ENCODE measurements at places on chromosomes 11 and 22. TPM values are rescaled to one million over a fixed set of nuclear protein-coding genes. Genes with fewer than 3 reads are reported as not detected.
A peak's percentile ranks its signal among the peaks of the same experiment; 100 is the strongest.

- no peaks in the 10 kb centered on the region for H3K4me1 ChIP-seq
- H3K27ac ChIP-seq, result no peak overlapping the region
- no peak for DNase-seq
- no peaks in the 10 kb centered on the region for H3K36me3 ChIP-seq
Observed at GRCh38 chr11:1840780-1841480, 2.1 kb downstream of the TNNI2 start.

CHKB gene
- total RNA-seq, result 55.1 TPM

GRCh38 chr11:3949125-3949524 lies 93.7 kb downstream of the STIM1 start:
- no peak overlapping the region for H3K27ac ChIP-seq
- DNase-seq, result no peak
- no peak overlapping the region for H3K4me3 ChIP-seq
- peaks cover 2% of the 10 kb centered on the region for H3K4me1 ChIP-seq
- H3K36me3 ChIP-seq, result no peaks in the 10 kb centered on the region

DNA sequence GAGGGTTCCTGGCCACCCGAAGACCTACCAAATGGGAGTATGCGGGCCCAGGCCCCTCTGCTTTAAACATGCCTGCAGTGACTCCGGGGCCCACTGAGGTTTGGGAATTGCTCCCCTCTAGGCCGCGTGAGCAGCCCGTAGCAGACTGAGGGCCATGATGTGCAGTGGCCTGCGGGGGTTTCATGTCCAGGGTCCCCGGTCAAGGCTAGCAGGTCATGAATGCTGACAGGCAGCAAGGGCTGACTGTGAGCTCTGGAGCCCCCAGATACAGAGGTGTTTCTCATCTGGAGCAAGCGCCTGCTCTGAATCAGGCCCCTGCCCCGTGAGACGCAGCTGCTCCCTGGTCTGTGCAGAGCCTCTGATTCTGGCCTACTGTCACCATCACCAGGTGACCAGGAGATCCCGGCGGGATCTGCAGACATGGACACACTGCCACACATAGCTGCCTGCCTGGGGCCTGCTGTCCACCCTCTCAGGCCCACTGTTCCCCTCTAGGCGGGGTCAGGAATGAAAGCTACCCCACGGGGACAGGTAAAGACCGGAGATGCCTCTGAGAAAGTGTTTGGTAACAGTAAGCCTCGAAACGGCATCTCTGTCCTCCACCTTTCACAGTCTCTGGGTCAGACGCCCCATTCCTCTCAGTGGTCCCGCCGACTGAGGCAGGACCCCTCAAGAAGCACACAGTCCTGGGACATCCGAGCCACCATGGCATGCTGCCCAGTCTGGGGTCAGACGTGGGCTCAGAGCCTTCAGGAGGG lies 73.3 kb downstream of the PARVB start:
- no peaks in the 10 kb centered on the region for H3K36me3 ChIP-seq
- H3K4me1 ChIP-seq, result no peaks in the 10 kb centered on the region
- H3K4me3 ChIP-seq, result no peak overlapping the region

- H3K4me3 ChIP-seq, result no peak overlapping the region
- DNase-seq, result no peak
- no peaks in the 10 kb centered on the region for H3K4me1 ChIP-seq
Observed at GRCh38 chr11:132933703-132934102, 598.6 kb downstream of the OPCML start.

GRCh38 chr11:38582756-38583155 lies 1984.7 kb upstream of the RAG2 start:
- H3K27me3 ChIP-seq, result no peaks in the 10 kb centered on the region
- DNase-seq, result no peak

GRCh38 chr11:62574363-62575071 lies 826 bp upstream of the EEF1G start:
- peaks cover 56% of the 10 kb centered on the region for H3K36me3 ChIP-seq
- peak overlapping the region; percentile 63 for H3K27ac ChIP-seq
- peaks cover 29% of the 10 kb centered on the region for H3K4me1 ChIP-seq
- peak overlapping the region; percentile 99 for H3K4me3 ChIP-seq

DNA sequence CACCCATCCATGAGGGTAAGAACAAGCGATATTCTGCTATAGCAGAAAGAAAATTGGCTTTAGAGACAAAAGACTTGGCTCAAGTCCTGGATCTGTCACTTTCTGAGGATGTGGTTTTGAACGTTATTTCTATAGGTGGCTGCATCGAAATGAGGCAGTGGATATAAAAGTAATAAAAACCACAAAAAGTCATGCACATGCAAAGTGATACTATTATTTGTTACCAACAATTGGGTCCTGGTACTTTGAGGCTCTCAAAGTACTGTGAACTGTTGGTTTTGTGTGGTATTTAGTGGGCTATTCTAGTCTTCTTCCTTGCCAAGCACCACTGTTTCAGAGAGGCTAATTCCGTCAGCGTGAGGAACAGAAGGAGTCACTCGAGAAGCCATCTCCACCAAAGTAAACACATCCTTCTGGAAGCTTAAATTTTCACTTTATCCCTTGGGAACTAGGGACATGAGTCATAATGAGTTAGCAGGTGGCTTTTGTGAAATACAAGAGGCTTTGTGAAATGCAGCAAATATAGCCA lies 13.1 kb downstream of the UBASH3B start:
- H3K4me1 ChIP-seq, result peaks cover 2% of the 10 kb centered on the region
- no peaks in the 10 kb centered on the region for H3K27me3 ChIP-seq
- no peak overlapping the region for H3K27ac ChIP-seq
- no peak overlapping the region for H3K4me3 ChIP-seq
- no peaks in the 10 kb centered on the region for H3K36me3 ChIP-seq

GLB1L2 gene
- total RNA-seq, result 27.1 TPM

DNA sequence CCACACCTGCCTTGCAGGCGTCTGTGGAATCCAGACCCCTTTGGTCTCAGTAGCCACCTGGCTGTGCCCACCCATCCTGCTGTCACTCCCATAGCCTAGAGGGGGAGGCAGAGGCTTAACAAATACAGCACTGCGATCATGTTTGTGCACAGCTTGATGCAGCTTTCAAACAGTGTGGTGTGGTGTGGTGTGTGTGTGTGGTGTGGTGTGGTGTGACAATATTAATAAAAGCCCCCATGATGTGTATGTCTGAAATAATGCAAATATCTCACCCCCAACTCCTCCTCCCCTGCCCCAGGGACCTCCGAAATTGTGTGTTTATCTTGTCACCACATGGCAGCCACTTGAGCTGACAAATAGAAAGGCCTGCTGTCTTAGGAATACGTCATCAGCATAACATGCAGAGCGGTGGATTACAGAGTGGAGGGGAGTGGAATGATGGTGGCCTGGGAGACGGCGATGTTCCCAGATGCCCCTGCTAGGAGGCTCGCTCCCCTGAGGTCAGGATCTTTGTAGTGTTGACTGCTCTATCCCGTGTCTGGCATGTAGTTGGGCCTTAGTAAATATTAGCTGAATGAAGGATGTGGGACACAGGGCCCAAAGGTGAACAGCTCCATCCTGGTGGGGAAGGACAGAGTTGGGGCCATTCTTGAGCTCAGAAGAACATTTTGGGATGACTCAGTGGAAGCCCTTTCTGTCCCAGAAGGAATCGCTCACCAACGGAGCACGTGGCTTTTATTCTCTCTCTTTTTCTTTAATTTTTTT lies 2.8 kb downstream of the PDXP start:
- 0 out of 2 replicates have a peak, but pooled peaks cover 8% of the 10 kb centered on the region for H3K36me3 ChIP-seq
- no peak for DNase-seq
- peaks cover 34% of the 10 kb centered on the region for H3K4me1 ChIP-seq
- no peaks in the 10 kb centered on the region for H3K27me3 ChIP-seq
- H3K27ac ChIP-seq, result no peak overlapping the region
- no peak overlapping the region for H3K4me3 ChIP-seq

- H3K4me3 ChIP-seq, result no peak overlapping the region
- H3K4me1 ChIP-seq, result no peaks in the 10 kb centered on the region
- peaks cover 37% of the 10 kb centered on the region for H3K27me3 ChIP-seq
Observed at GRCh38 chr22:49009359-49010063, 818.2 kb downstream of the BRD1 start.

- H3K4me1 ChIP-seq, result peaks cover 28% of the 10 kb centered on the region
- peak overlapping the region; percentile 92 for H3K27ac ChIP-seq
- DNase-seq, result no peak
- H3K36me3 ChIP-seq, result no peaks in the 10 kb centered on the region
Observed at GRCh38 chr11:64800303-64801157, 2.5 kb downstream of the MAP4K2 start.

FAM227A gene
- total RNA-seq, result 3.9 TPM

DNA sequence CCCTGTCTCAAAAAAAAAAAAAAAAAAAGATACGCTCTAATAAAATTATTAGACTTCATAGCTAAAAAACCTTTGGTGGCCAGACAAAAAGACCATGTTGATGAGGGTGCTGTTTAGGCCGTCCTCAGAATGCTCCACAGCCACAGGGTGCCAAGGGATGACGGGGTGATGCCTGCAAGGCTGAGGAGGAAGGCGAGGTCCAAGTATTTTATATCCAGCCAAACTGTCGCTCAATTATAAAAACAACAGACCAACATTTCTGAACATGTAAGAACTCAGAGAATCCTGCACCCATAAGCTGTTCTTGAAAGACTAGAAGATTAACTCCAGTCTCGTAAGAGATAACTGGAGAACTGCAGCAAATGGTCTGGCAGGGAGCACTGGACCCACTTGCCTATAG lies 29.2 kb downstream of the TBX1 start:
- no peak overlapping the region for H3K27ac ChIP-seq
- H3K4me3 ChIP-seq, result no peak overlapping the region
- no peaks in the 10 kb centered on the region for H3K27me3 ChIP-seq
- DNase-seq, result no peak

GRCh38 chr11:83540112-83540675 lies 254.0 kb upstream of the CCDC90B start:
- peaks cover 54% of the 10 kb centered on the region for H3K27me3 ChIP-seq
- no peak for DNase-seq
- H3K4me3 ChIP-seq, result no peak overlapping the region
- no peak overlapping the region for H3K27ac ChIP-seq
- H3K36me3 ChIP-seq, result no peaks in the 10 kb centered on the region

DNA sequence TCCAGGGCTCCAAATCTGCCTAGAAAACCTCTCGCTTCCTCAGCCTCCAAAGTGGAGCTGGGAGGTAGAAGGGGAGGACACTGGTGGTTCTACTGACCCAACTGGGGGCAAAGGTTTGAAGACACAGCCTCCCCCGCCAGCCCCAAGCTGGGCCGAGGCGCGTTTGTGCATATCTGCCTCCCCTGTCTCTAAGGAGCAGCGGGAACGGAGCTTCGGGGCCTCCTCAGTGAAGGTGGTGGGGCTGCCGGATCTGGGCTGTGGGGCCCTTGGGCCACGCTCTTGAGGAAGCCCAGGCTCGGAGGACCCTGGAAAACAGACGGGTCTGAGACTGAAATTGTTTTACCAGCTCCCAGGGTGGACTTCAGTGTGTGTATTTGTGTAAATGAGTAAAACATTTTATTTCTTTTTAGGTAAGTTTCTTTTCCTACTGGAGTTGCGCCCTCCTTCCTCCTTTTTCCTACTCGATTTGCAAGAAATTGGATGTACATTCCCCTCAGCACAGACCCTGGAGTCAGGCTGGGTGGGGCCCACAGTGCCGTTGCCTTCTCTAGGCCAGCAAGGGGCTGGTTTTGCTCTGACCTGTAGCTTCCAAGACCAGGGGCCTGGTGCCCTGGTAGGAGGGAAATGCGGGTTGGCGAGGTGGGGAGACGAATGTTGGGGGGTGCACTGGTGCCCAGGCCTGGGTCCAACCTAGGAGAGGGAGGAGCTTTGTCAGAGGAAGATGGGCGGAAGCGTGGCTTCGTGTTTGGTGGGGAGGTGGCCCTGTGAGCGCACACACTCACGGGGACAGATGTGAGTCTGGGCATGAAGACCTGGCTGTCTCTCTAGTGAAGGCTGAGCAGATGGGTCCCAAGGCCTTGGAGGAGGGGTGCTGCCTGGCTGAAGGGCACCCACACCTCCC lies 50.6 kb downstream of the ST14 start:
- no peaks in the 10 kb centered on the region for H3K27me3 ChIP-seq
- no peak overlapping the region for H3K4me3 ChIP-seq
- H3K36me3 ChIP-seq, result 0 out of 2 replicates have a peak, but pooled peaks cover 2% of the 10 kb centered on the region
- H3K27ac ChIP-seq, result no peak overlapping the region

DNA sequence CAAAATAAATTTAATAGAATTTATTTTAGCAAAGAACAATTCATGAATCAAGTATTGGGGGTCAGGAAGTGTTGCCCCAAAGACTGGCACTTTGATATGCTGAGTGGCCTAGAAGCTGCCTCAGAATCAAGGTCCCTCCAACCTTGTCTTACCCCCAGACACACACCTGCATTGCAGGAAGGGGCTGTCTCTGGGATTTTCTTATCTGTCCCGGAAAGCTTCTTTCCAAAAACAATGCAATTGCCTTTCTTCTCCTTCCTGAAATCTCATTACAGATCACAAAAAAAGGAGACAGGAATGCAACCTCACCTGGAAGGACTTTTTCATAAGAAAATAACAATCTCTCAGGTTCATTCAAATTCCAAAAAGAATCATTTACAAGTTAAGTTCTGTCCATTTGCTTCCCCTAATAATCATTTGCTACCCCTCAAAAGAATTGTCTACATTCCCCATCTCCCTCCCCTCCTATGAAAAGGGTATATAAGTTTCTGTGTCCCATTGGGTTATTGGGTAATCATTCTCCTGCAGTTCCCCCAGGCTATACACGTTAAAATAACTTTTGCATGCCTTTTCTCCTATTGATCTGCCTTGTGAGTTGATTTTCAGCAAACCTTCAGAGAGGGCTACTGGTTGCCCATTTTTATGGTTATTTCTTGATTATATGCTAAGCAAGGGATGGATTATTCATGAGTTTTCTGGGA lies 21.3 kb downstream of the OR10A6 start:
- peaks cover 34% of the 10 kb centered on the region for H3K27me3 ChIP-seq
- no peaks in the 10 kb centered on the region for H3K36me3 ChIP-seq
- DNase-seq, result no peak
- H3K4me3 ChIP-seq, result no peak overlapping the region

DNA sequence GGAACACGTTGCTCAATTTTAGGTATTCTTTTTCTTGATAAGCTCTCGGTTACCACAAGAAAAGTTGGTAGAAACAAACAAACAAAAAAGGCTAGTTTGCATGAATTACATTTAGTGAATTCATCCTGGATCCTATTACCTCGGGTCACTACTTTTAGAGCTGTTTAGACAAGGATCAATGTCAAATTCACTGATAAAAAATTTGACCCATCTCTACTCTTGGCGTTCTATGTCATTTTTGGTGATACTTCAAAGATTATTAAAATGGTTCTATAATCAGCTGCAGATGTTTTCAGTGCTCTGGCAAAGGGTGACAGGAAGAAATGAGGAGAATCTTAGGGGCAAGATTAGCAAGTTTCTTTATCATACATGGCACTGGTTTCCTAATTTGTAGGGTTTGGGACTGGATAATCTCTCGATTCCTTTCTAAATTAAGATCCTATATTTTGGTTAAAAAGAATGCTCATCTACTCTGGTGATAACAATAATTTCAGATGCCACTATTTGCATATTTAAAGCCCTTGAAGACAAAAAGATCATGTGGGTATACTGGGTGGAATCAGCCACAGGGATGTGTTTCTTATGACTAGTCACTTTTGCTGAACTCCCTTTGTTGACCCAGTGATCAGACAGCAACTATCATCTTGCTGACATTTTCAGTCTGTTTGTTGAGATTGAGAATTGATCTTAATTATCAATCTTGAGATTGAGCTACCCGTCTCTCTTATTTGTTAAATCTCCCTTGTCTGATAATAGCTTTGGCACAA lies 442.9 kb downstream of the AASDHPPT start:
- DNase-seq, result no peak
- H3K36me3 ChIP-seq, result no peaks in the 10 kb centered on the region
- no peaks in the 10 kb centered on the region for H3K27me3 ChIP-seq
- no peak overlapping the region for H3K27ac ChIP-seq

- H3K27ac ChIP-seq, result no peak overlapping the region
- H3K4me1 ChIP-seq, result peaks cover 18% of the 10 kb centered on the region
- H3K27me3 ChIP-seq, result no peaks in the 10 kb centered on the region
- no peak overlapping the region for H3K4me3 ChIP-seq
- no peak for DNase-seq
Observed at GRCh38 chr11:47188259-47188658, 2.0 kb upstream of the PACSIN3 start.
